ENCODE measurements at places on chromosomes 7 and 10. TPM values are rescaled to one million over a fixed set of nuclear protein-coding genes. Genes with fewer than 3 reads are reported as not detected.

DNA sequence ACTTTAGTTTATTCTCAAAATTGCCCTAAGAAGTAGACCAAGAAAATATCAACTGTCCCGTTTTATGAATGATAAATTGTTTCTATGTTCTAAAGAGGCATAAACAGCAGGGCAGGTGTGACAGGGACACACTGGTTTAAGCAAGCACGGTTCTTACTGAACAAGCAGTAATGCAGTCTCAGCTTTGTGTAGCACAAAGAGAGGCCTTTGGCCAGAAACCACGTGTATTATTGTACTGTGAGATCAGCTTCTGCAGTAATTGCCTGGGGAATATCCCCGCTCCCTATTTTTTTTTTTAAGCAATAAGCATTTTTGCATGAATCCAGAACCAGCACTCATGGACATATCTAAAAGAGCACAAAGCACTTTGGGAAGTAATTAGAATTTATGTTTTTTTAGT lies 255.4 kb downstream of the WDR11 start:
- no peak overlapping the region for H3K27ac ChIP-seq
- no peak overlapping the region for H3K4me3 ChIP-seq
- no peaks in the 10 kb centered on the region for H3K4me1 ChIP-seq
- no peak for DNase-seq
- H3K36me3 ChIP-seq: no peaks in the 10 kb centered on the region

DNA sequence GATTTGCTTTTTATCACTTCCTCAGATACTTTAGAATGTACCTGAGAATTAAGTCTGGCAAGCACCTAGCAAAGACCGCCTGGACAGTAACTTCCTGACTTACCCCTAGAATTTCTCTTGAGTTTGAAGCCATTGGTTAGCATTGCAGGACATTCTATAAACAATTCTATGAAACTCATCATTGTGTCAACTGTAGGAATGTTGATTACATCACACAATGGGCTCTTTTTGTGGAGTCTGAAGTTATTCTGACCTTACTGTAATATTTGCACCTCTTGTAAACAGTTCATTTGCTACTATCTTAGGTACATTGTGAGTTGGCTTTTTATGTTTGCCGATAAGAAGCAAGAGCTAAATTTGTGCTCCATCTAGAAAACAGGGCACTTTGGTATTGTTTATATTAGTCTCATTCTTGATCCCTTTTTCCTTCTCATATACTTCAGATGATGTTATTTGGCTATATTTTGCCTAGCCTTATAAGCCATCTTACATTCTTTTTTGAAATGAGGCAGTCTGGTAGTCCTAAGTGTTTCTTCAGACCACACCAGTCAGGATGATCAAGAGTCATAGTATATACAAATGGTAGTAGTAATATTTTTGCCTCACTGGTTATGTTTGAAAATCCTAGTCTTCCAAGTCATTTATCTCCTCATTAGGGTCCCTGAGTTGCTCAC lies 52.4 kb downstream of the CASD1 start:
- no peak overlapping the region for H3K27ac ChIP-seq
- no peaks in the 10 kb centered on the region for H3K4me1 ChIP-seq
- H3K4me3 ChIP-seq: no peak overlapping the region

GRCh38 chr7:1054861-1055450 lies 10.6 kb downstream of the GPR146 start:
- peak overlapping the region; percentile 70 for H3K27ac ChIP-seq
- H3K4me1 ChIP-seq: peaks cover 47% of the 10 kb centered on the region
- DNase-seq: peak; percentile 42
- peaks cover 4% of the 10 kb centered on the region for H3K36me3 ChIP-seq
- no peaks in the 10 kb centered on the region for H3K27me3 ChIP-seq
- peak overlapping the region; percentile 48 for H3K4me3 ChIP-seq

GRCh38 chr10:62860946-62861345 lies 44.8 kb upstream of the EGR2 start:
- no peak overlapping the region for H3K4me3 ChIP-seq
- H3K36me3 ChIP-seq: no peaks in the 10 kb centered on the region
- H3K27ac ChIP-seq: no peak overlapping the region

DNA sequence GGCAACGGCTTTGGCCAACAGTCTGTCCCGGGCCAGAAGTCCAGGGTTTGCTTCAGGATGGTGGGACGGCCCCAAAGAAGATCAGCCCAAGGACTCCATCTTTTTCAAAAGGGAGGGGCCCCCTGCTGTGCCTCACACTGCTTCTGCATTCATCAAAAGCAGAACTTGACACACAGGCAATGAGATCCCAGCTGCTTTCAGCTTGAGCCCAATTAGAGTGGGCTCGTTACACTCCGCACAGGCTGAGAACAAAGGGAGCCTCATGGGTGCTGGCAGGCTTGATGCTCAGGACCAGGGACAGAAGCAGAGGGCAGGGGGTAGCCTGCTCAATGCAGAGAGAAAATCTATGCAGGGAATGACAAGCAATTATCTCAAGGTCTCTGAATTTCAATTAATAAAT lies 45.5 kb downstream of the VOPP1 start:
- peaks cover 58% of the 10 kb centered on the region for H3K4me1 ChIP-seq
- DNase-seq: no peak
- H3K27me3 ChIP-seq: no peaks in the 10 kb centered on the region
- H3K4me3 ChIP-seq: no peak overlapping the region

- no peak for DNase-seq
- no peaks in the 10 kb centered on the region for H3K36me3 ChIP-seq
- no peak overlapping the region for H3K27ac ChIP-seq
- H3K4me1 ChIP-seq: no peaks in the 10 kb centered on the region
These were observed 2.5 kb upstream of the ALOX5 start for GRCh38 chr10:45371560-45371959.

- peaks cover 20% of the 10 kb centered on the region for H3K4me1 ChIP-seq
- H3K4me3 ChIP-seq: no peak overlapping the region
- DNase-seq: no peak
- H3K27ac ChIP-seq: peak overlapping the region; percentile 44
These were observed 11.8 kb downstream of the PODXL start for GRCh38 chr7:131544449-131545301.

GRCh38 chr10:130454543-130455000 lies 318.4 kb downstream of the GLRX3 start:
- no peaks in the 10 kb centered on the region for H3K36me3 ChIP-seq
- no peak for DNase-seq
- H3K4me3 ChIP-seq: no peak overlapping the region
- H3K27me3 ChIP-seq: no peaks in the 10 kb centered on the region
- H3K27ac ChIP-seq: no peak overlapping the region

GRCh38 chr7:141369422-141369821 lies 181.8 kb upstream of the AGK start:
- no peak overlapping the region for H3K4me3 ChIP-seq
- no peaks in the 10 kb centered on the region for H3K27me3 ChIP-seq
- H3K36me3 ChIP-seq: no peaks in the 10 kb centered on the region
- peaks cover 19% of the 10 kb centered on the region for H3K4me1 ChIP-seq

GRCh38 chr10:36888925-36889573 lies 236.3 kb upstream of the ANKRD30A start:
- DNase-seq: no peak
- H3K27me3 ChIP-seq: no peaks in the 10 kb centered on the region
- no peak overlapping the region for H3K4me3 ChIP-seq
- H3K4me1 ChIP-seq: no peaks in the 10 kb centered on the region

- peaks cover 5% of the 10 kb centered on the region for H3K36me3 ChIP-seq
- H3K4me3 ChIP-seq: no peak overlapping the region
- peaks cover 29% of the 10 kb centered on the region for H3K4me1 ChIP-seq
- H3K27ac ChIP-seq: no peak overlapping the region
- DNase-seq: no peak
These were observed 3.9 kb downstream of the DCLRE1A start for GRCh38 chr10:113849946-113850345.

DNA sequence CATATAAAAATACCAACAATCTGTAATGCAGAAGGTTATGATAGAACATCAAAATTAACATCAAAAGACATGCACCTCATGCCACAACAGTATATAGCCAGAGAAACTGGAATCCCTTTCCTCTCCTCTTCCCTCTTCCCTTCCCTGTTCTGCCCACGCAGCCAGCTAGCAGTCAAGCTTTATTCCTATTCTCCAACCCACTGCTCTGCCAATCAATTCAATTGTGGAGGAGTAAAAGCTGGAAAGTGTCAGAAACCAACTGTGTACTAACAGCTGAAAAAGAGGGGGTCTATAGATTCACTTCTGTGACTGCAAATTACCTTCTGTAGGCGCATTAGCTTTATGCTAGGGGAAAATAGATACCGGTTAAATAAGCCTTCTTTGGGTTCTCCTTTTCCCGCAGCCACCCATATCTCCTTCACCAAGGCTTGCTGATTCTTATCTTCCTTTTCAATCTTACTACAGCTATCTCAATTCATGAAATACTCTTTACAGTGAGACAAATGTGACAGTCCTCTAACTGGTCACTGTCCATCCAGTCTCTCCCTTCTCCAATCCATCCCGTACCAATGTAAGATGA lies 16.3 kb downstream of the ABI1 start:
- H3K36me3 ChIP-seq: no peaks in the 10 kb centered on the region
- DNase-seq: no peak
- H3K4me1 ChIP-seq: peaks cover 21% of the 10 kb centered on the region
- H3K27ac ChIP-seq: no peak overlapping the region
- H3K4me3 ChIP-seq: no peak overlapping the region
- no peaks in the 10 kb centered on the region for H3K27me3 ChIP-seq

The AASS gene
- 7.5 TPM for total RNA-seq

The CYP2W1 gene
- total RNA-seq: not detected

The RBP4 gene
- 7.5 TPM for total RNA-seq

The TBXAS1 gene
- total RNA-seq: 3.9 TPM

The CCAR1 gene
- 25.4 TPM for total RNA-seq

The GJC3 gene
- not detected for total RNA-seq

Measured in gastrocnemius medialis (tissue), 4 donors.